Left ventricle myocardium superior (tissue), 1 donor: ENCODE measurements at places on chromosomes 12 and 14. TPM values are rescaled to one million over a fixed set of nuclear protein-coding genes. Genes with fewer than 3 reads are reported as not detected.

- DNase-seq, result no peak
These were observed 65.6 kb downstream of the AMN start for GRCh38 chr14:102988054-102988453.

- DNase-seq, result no peak
These were observed 746.0 kb downstream of the VRK1 start for GRCh38 chr14:97543221-97543620.

DNA sequence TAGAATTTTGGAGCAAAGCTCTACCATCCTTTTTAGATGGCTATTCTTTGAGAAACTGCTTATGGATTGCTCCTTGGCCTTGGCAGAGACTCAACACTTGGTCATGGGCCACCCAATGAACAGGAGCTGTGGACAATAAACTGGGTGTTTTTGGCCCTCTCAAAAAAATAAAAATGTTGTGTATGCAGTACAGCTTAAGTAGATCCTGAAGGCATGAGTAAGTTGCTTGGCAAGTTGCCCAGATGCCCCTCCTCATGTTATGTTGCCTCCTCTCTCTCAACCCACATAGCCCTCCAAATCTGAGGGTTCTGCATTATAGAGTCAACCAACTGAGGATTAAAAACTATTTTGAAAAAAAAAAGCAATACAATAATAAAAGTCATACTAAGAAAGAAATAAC lies 124.9 kb downstream of the ATP23 start:
- DNase-seq, result no peak

DNA sequence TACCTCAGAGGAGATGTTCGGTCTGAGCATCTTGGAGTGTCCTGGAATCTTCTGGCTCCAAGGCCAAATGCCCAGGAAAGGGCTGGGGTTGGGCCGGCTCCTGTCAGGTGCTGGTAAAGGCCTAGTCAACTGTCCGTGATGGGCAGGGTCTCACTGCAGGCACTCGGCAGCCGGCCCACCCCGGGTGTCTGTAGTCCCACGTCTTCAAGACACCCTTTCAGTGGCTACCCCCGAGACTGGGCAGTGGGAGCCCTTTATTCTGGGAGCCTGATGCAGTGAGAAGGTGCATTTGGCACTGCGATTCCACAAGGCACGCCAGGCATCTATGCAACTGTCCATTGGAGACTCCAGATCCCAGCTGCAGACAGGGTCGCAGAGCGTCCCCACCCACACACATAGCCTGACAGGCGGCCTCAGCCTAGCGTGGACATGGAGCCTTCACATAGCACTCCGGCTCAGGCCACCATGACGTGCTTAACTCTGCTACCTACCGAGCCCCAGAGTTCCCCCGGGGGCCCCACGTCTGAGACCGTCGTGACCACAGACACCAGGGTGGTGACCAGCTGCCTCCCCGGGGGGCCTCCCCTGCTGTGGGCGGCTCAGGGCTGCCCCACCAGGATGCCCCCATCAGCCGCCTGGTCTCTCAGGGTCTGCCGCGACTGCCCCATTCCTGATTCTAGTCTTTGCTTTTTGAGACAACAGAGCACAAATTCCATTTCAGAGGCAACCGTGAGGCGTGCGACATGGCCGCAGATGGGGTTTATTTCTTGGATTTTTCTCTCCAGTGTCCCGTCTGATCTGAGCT lies 331.8 kb upstream of the SFSWAP start:
- DNase-seq, result no peak

- DNase-seq, result no peak
These were observed 109.0 kb upstream of the SLC35F4 start for GRCh38 chr14:57974896-57975295.

GRCh38 chr12:55929306-55929791 lies 1.6 kb upstream of the DGKA start:
- peak; percentile 49 for DNase-seq

DNA sequence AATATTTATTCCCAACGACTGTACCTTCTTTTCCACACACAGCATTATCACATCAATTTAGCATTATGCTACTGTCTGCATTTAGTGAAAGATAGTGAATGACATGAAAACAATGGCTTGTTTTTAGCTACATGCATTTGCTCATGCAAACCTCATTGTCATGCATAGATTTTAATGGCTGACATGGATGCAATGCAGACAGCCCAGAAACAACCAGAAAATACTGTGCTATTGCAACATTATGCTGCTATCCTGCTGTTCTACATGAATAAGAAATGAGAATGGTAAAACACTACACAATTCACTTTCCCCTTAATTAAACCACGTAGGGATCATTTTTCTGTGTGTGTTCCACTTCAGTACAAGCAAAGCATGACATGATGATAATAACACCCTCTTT lies 90.8 kb downstream of the LIN7A start:
- no peak for DNase-seq

DNA sequence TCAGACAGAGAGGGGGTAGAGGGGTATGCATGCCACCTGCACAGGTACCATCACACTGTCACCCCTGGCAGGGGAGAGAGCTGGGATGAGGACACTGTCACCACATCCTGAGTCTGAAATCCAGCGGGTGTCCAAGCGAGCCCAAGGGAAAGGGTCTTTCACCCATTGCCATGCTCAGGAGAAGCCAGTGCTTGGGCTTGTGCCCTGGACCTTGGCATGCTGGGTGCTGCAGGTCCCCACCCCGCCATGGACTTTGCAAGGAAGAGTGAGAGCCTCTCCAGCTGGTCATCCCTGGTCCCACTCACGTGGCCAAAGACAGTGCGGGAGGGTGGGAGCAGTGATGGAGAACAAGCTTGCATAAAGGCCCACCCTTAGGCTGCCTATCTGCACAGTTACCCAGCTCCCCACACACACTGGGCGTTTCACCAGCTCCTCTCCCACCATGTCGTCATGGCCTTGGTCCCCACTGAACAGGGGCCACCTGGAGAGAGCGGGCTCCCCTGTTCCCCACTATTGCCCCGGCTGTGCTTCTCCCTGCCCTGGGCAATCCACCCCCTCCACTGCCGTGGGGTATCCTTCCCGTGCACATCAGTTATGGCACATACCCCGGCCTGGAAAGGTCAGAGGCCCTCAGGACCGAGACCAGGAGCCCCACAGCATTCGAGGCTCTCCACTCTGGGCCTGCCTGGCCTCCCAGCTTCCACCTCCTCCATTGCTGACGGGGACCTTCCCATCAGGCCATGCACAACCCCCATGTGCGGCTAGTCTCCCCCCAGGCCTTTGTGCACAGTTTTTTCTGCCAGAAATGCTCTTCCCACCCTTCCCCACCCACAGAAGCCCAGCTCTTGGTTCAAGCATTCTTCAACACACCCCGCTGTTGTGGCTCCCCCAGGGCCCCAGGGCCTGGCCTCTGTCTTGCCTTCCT lies 58.6 kb upstream of the BCL11B start:
- DNase-seq, result no peak

DNA sequence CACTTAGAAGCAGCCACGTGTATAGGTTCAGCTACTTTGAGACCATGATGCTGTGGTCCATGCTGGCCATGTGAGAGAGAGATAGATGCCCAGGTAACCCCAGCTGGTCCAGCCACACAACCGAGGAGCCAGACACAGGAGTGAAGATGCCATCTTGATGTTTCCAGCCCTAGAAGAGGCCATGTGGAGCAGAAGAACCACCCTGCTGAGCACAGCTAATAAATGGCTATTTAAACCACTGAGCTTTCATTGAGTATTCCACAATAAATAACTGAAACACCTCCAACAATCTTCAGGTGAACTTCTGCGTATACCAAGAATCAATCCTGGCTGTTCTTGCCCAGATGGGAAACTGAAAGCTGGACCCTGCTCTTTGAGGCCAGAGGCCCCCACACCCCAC lies 84.0 kb upstream of the GSC start:
- no peak for DNase-seq

GRCh38 chr12:53061404-53062010 lies 11.6 kb downstream of the TNS2 start:
- DNase-seq, result peak; percentile 44

- no peak for DNase-seq
These were observed 51.7 kb downstream of the PPFIBP1 start for GRCh38 chr12:27575762-27576118.

DNA sequence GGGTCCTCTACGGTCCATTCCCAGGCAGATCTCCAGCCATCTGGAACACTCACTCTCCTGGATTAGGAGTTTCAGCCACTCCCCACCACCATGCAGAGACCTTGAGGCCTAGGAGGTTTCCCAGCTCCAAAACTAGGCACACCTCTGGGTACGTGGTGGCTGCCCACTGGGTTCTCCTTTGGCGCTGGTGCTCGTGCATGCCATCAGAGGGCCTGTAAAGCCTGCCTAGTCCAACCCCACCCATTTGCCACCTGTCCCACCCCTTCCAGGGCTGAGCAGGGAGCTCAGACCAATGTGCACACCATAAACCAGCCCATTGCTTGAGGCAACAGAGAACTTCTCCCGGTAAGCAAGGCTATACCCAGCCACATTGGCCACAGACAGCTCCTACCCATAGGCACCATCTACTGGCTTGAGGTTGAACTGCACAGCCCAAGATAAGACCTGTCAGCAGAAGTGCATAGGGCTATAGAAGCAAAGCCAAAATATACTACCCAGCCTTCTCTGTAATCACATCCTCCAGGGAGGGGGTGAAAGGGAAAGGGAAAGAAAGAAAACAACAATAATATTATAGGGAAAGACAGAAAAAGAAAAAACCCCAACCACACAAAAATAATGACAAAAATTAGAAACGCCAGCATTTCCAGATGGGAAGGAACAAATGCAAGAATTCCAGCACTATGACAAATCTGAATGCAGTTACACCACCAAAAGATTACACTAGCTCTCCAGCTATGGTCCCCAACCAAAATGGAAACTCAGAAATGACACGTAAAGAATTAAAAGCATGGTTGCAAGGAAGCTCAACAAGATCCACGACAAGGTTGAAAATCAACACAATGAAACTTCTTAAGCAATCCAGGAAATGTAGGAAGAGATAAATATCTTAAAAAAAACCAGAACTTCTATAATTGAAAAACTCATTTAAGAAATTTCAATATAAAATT lies 111.9 kb upstream of the CCDC175 start:
- no peak for DNase-seq

GRCh38 chr12:5730962-5731361 lies 214.1 kb downstream of the ANO2 start:
- DNase-seq, result no peak

DNA sequence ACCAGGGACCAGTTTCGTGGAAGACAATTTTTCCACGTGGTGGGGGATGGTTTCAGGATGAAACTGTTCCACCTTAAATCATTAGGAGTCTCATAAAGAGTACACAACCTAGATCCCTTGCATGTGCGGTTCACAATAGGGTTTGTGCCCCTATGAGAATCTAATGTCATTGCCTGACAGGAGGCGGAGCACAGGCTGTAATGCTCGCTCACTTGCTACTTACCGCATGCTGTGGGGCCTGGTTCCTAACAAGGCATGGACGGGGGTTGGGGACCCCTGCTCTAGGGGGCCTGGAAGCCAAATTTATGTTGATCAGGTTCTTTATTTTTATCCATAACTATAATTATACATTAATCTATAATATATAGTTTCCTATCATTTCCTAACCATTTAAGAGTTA lies 315.3 kb downstream of the MED13L start:
- DNase-seq, result no peak

DNA sequence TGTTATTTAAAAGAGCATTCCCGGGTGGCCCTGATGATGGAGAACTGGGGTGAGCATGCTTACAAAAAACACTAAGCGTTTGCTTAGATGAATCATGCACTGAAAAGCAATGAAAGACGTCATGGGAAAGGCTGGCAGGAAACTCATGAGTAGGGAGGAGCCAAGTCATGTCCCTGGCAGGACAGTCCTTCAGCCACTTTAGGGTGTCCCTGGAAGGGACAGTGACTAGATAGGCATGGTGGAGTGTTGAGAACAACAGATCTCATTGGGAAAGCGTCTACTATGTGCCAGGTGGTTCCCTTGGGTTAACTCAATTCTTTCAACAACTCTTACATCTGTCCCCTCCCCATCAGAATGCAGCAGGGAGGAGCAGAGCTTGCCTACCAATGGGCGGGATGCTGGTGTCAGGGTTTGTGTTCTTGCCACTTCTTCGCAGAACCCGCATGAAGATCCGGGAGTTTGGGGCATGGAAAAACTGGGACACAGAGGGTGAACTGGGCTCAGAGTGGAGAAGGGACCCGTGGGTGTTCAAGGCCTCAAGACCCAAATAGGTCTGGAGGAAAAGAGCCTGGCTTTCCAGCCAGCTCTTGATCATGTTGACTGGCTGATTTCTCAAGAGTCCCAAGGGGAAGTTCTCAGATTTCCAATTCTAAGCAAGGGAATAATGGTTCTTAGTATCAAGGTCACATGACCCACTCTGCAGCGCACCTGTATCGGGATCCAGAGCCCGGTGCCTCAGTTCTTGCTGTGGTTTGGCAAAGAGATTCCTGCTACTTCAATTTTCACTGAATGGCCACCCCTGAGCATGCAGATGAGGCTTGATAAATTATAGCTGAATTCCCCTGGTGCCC lies 653.9 kb upstream of the TBX3 start:
- peak; percentile 31 for DNase-seq

KDM5A gene
- total RNA-seq, result 27.3 TPM

LRFN5 gene
- total RNA-seq, result 0.37 TPM

AQP2 gene
- not detected for total RNA-seq

RBP5 gene
- total RNA-seq, result 0.89 TPM

KLHL33 gene
- 0.77 TPM for total RNA-seq
